Adipocyte (in vitro differentiated cells): ENCODE measurements at places on chromosomes 1 and 21.

DNA sequence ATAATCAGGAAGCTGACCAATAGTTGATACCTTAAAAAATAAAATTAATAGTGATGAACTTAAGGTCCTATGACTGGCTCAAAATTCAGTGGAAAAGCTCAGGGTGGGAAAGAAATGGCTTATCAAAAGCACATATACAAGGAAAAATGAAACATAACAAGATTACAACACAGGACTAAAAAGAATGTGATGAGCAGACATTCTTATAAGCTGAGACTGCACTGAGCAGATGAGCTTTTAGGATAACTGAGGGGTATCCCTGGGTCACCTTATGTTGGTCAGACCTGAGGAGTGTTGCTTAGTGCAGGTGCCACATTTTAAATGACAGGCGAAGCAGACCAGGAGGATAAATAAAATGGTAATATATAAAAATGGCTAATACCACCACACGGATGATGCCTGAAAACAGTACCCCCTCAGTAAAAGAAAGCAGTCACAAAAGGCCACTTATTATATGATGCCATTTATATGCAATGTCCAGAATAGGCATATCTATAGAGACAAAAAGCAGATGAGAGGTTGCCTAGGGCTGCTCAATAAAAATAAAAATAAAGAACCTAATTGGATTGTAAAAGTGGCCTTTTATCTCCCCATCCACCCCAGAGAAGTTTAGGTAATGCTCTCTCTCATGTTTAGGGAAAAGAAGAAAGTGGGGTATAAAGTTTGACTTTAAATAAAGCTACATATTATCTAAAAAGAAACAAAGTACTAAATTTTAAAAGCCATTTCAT lies 163.9 kb downstream of the SLC45A1 start:
- DNase-seq, result peak; percentile 51

GRCh38 chr1:196063952-196064351 lies 544.3 kb downstream of the KCNT2 start:
- DNase-seq, result no peak

- DNase-seq, result no peak
Measured at GRCh38 chr1:81558291-81559076, 242.2 kb upstream of the ADGRL2 start.

DNA sequence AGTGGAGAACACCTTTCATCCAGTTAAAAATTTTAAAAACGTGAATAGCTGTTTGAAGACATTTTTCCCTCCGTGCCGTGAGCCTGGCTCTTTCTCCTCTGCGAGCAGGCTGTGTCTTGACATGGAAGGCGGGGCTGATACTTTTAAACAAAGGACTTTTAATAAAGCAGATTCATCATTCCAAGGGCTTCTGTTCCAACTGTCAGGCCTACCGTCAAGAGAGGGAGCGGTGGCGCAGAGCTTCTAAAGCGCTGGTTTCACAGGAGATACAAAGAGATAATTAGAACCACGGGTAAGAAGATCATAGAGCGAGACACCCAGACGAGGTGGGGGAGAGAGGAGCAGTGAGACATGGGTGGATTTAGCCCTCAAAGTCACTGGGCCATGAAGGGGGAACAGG lies 247.4 kb upstream of the C1orf174 start:
- no peak for DNase-seq

DNA sequence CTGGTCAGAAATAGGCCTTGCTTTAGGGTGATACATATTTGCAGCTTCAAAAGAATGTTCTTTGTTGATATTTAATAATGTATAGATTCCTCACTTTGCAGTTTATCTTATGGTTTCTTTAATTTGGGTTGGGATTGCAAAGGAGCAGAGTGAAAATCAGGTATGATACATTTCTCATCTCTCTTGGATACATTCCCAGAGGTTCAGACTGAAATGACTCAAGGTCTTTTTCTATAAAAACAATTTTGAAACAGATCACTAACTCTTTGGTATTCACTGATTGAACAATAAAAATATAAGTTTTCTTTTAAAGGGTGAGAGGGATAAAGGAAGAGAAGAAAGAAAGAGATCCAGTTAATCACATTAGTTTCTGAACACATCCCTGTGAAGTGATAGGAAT lies 606.5 kb upstream of the CAMK1G start:
- DNase-seq, result peak; percentile 34

DNA sequence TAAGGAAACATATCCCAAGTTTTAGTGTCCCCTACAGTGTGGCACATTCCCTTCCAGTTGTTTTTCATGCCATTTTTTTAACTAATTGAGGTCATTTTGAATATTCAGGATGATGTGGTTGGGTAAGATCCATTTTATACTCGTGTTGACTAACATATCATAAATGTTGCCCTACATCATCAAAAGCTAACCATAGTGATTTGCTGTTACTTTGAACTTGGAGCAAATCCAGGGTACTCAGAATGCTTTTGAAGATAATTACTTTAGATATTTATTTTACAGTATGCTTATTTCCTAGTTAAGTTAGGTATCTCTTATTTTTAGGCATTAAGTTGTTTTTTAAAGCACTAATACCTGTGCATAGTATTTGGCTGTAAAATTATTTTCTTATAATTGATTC lies 57.8 kb downstream of the DYRK1A start:
- DNase-seq, result no peak
